ENCODE measurements at places on chromosomes 1 and 21.

GRCh38 chr1:210692796-210693195, 364.1 kb downstream of the HHAT start:
- no peaks in the 10 kb centered on the region for H3K4me1 ChIP-seq
- H3K27me3 ChIP-seq: peaks cover 7% of the 10 kb centered on the region
- H3K27ac ChIP-seq: no peak overlapping the region
- no peak overlapping the region for H3K4me3 ChIP-seq

DNA sequence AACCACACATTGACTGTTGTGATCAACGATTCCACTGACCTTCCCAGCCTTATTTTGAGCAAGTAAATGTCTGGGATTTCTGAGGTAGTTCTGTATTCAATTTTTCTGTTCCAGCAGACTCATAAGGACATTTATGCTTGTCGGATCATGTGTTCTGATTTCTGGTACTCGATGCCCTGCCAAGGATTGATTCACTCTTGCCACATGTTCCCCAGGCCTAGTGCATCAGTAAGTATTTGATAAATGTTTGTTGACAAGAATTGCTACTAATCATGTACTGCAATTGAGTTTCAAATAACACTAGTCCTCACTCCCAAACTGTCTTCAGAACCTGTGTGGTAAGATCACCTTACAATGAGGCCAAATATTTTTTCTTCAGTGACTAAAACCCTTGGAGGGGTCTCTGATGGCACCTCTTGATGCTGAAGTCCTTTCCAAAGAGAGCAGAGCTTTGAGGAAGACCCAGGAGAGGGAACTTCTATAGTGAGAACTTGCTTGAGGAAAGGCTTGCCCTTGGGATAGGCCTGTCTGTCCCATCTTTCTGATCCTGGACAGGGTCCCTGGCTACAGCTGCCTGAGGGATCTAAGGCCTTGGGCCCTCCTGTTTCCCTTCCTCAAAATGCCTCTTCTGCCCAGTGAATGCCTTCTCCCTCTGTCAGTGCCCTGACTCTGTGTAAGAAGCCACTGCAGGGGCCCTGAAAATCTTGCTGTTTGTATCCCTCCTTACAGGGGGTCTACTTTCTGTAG, 115.8 kb upstream of the FAM78B start:
- H3K4me3 ChIP-seq: no peak overlapping the region
- H3K4me1 ChIP-seq: no peaks in the 10 kb centered on the region
- H3K27me3 ChIP-seq: no peaks in the 10 kb centered on the region
- H3K27ac ChIP-seq: no peak overlapping the region
- H3K36me3 ChIP-seq: no peaks in the 10 kb centered on the region

GRCh38 chr1:51303751-51304251, 26.6 kb downstream of the TTC39A start:
- no peaks in the 10 kb centered on the region for H3K4me1 ChIP-seq
- no peaks in the 10 kb centered on the region for H3K36me3 ChIP-seq
- no peaks in the 10 kb centered on the region for H3K27me3 ChIP-seq
- H3K27ac ChIP-seq: no peak overlapping the region
- H3K4me3 ChIP-seq: no peak overlapping the region
- no peak for DNase-seq

DNA sequence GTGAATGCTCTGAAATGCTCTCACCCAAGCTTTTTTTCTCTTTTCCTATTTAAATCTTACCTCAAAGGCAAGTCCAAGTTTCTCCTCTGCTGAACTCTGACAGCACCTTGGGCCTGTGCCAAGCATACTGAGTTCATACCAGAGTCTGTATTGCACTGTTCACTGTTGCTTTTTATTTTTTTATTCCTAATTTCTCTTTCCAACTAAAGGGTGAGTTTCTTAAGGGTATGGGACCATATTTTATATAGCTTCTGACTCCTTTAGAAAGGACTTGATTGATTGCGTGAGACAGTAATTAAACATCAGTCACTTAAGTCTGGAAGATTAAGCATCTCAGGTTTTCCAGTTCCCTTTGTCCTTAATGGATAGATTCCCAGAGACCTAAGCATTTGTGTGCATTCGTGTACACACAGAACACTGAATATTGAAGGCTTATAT, 69.9 kb downstream of the CACHD1 start:
- no peak for DNase-seq
- no peaks in the 10 kb centered on the region for H3K36me3 ChIP-seq
- no peaks in the 10 kb centered on the region for H3K27me3 ChIP-seq
- no peaks in the 10 kb centered on the region for H3K4me1 ChIP-seq
- no peak overlapping the region for H3K27ac ChIP-seq

- H3K27ac ChIP-seq: no peak overlapping the region
- DNase-seq: no peak
- no peak overlapping the region for H3K4me3 ChIP-seq
- no peaks in the 10 kb centered on the region for H3K27me3 ChIP-seq
Measured at GRCh38 chr1:156347331-156347730, 9.0 kb downstream of the TSACC start.

DNA sequence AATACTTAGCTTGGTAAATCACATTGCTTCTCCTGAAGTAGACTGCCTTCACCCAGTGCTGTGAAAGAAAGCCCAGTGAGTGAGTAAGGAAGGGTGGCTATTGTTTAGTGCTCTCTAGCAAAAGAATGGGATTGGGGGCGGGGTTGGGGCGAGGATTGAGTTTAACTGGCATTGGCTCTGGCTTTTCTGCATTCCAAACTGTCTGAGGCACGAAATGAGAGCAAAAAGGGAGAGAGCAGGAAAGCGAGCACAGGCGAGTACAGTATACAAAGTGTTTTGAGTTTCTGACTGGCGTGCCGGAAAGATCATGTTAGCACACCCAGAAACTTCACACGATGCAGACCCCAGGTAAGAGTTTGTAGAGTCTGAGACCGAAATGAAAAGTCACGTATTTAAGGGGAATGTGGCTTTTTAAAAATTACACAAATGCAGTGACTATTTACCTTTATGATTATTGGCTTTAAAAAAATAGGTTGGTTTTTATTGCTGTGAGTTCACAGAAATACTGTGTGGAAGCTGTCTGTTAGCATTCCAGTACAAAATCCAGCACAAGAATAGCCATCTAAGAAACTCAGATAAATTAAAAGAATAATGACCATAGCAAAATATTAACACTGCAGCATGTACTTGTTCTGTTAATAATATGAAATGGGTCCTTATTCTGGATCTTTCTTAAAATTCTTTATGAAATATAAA, 155.4 kb downstream of the CLEC20A start:
- peaks cover 43% of the 10 kb centered on the region for H3K4me1 ChIP-seq

- H3K4me1 ChIP-seq: peaks cover 11% of the 10 kb centered on the region
- peak overlapping the region; percentile 85 for H3K4me3 ChIP-seq
- peak; percentile 62 for DNase-seq
- no peaks in the 10 kb centered on the region for H3K36me3 ChIP-seq
Measured at GRCh38 chr1:58545591-58546519, 671 bp downstream of the OMA1 start.

- H3K4me3 ChIP-seq: no peak overlapping the region
- no peak overlapping the region for H3K27ac ChIP-seq
- H3K4me1 ChIP-seq: no peaks in the 10 kb centered on the region
- H3K36me3 ChIP-seq: peaks cover 13% of the 10 kb centered on the region
- H3K27me3 ChIP-seq: no peaks in the 10 kb centered on the region
Measured at GRCh38 chr1:45620588-45621500, 3.0 kb downstream of the CCDC17 start.

- no peaks in the 10 kb centered on the region for H3K27me3 ChIP-seq
- H3K4me3 ChIP-seq: no peak overlapping the region
- no peak for DNase-seq
- H3K36me3 ChIP-seq: peaks cover 8% of the 10 kb centered on the region
- H3K27ac ChIP-seq: peak overlapping the region; percentile 88
- H3K4me1 ChIP-seq: peaks cover 35% of the 10 kb centered on the region
Measured at GRCh38 chr1:156551066-156551643, 21.2 kb downstream of the IQGAP3 start.

GRCh38 chr1:156618853-156619581, at the start of gene HAPLN2:
HAPLN2 (plus strand) TSS chr1:156619415; CDS start chr1:156623491, 4,076 bp downstream.
- H3K4me3 ChIP-seq: no peak within 1 kb of the TSS
- H3K27ac ChIP-seq: no peak within 1 kb of the TSS
- no peak for DNase-seq
- peaks cover 22% of the 10 kb centered on the region for H3K4me1 ChIP-seq

GRCh38 chr1:247204177-247204647, 32.4 kb upstream of the ZNF124 start:
- H3K27ac ChIP-seq: no peak overlapping the region
- H3K36me3 ChIP-seq: no peaks in the 10 kb centered on the region
- no peak overlapping the region for H3K4me3 ChIP-seq

GRCh38 chr1:164637461-164638375, 78.7 kb downstream of the PBX1 start:
- H3K27ac ChIP-seq: peak overlapping the region; percentile 86
- peaks cover 61% of the 10 kb centered on the region for H3K4me1 ChIP-seq
- H3K27me3 ChIP-seq: no peaks in the 10 kb centered on the region
- no peaks in the 10 kb centered on the region for H3K36me3 ChIP-seq

GRCh38 chr1:41591891-41592290, 107.4 kb upstream of the EDN2 start:
- H3K27ac ChIP-seq: no peak overlapping the region
- H3K36me3 ChIP-seq: no peaks in the 10 kb centered on the region
- H3K27me3 ChIP-seq: no peaks in the 10 kb centered on the region
- DNase-seq: no peak

DNA sequence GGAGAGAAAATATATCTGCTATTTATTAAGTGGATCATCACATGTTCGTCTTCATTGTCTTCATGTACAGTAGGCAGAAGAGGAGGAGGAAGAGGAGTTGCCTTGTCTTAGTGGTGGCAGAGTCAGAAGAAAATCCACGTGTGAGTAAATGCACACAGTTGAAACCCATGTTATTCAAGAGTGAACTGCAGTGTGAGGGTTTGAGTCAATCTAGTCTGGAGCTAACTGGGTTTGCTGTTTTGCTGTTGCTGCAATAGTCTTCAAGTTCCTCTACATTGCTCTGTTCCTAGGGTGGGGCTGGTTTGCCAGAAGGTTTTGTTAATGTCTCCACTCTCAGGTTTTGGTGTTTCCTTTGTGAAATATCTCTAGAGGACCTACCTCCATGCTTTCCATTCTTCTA, 3.1 kb upstream of the CD1A start:
- H3K4me1 ChIP-seq: no peaks in the 10 kb centered on the region
- peaks cover 11% of the 10 kb centered on the region for H3K27me3 ChIP-seq
- H3K4me3 ChIP-seq: no peak overlapping the region
- no peaks in the 10 kb centered on the region for H3K36me3 ChIP-seq

DNA sequence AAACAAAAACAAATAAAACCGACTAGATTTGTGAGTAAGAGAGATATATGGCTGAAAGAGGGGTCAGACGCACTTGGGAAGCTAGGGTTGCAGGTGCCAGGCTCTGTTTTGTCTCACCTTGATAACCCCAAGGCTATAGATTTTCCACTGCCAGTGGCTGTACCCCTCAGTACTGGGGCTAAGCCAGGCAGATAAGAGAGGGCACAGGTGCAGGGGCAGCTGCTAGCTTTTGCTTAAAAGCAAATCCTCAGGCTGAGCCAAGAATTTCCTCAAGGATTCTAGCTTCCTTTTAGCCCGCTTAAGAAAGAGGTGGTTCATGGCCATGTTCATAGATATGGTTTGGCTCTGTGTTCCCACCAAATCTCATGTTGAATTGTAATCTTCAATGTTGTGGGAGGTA, 57.9 kb downstream of the OVGP1 start:
- no peaks in the 10 kb centered on the region for H3K4me1 ChIP-seq
- no peak overlapping the region for H3K27ac ChIP-seq
- DNase-seq: no peak
- peaks cover 63% of the 10 kb centered on the region for H3K27me3 ChIP-seq

- no peak overlapping the region for H3K27ac ChIP-seq
- H3K4me1 ChIP-seq: peaks cover 13% of the 10 kb centered on the region
- H3K4me3 ChIP-seq: no peak overlapping the region
- H3K36me3 ChIP-seq: no peaks in the 10 kb centered on the region
- DNase-seq: no peak
Measured at GRCh38 chr1:23288201-23288600, 55.9 kb downstream of the HNRNPR start.

DNA sequence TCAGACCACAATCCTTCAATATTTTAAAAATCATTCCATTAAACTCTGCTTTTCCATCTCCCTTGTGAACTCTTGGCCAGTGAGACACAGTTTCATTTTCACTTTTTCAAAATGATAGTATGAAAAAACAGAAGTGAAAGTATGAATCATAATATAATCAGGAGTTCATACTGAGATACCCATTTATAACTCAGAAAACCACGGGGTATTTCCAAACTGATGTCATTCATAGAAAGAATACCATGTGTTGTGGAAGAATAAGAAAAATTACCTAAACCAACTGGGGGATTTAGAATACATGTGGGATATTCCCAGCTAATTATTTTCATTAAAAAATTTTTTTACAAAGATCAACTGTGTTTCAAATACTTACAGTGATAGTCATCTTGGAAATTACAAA, 149.9 kb downstream of the MRPL39 start:
- H3K4me3 ChIP-seq: no peak overlapping the region
- H3K27me3 ChIP-seq: no peaks in the 10 kb centered on the region
- no peaks in the 10 kb centered on the region for H3K36me3 ChIP-seq
- no peak for DNase-seq

GRCh38 chr1:2789986-2790581, 11.4 kb downstream of the TTC34 start:
- no peak for DNase-seq
- H3K27ac ChIP-seq: no peak overlapping the region
- no peak overlapping the region for H3K4me3 ChIP-seq
- peaks cover 22% of the 10 kb centered on the region for H3K27me3 ChIP-seq
- H3K4me1 ChIP-seq: no peaks in the 10 kb centered on the region

DNA sequence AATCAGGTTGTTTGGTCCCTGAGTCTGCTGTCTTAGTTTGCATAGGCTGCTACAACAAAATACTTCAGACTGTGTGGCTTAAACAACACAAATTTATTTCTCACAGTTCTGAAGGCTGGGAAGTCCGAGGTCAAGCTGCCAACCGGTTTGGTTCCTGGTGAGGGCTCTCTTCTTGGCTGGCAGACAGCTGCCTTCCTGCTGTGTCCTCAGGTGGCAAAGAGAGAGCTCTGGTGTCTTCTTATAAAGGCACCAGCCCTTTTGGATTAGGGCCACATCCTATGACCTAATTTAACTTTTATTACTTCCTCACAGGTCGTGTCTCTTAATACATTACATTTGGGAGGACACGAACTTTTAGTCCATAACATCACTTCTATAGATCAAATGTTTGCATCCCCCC, 89.6 kb upstream of the CD34 start:
- no peak for DNase-seq
- H3K27ac ChIP-seq: no peak overlapping the region

- no peaks in the 10 kb centered on the region for H3K27me3 ChIP-seq
- no peak overlapping the region for H3K4me3 ChIP-seq
- H3K27ac ChIP-seq: no peak overlapping the region
- no peak for DNase-seq
- H3K36me3 ChIP-seq: no peaks in the 10 kb centered on the region
Measured at GRCh38 chr1:84870591-84870990, 22.4 kb downstream of the LPAR3 start.

Data from PC-9 (cell line).